T-helper 2 cell treated with Interferon-gamma antibody and Interleukin-4, amounts not matched to agents 5 μg/mL and 100 μg/mL, for 36 hours (primary cell): ENCODE measurements at places on chromosomes 3 and 15.

GRCh38 chr15:73629798-73630429 is 3.3 kb downstream of the NPTN start:
- DNase-seq = no peak

DNA sequence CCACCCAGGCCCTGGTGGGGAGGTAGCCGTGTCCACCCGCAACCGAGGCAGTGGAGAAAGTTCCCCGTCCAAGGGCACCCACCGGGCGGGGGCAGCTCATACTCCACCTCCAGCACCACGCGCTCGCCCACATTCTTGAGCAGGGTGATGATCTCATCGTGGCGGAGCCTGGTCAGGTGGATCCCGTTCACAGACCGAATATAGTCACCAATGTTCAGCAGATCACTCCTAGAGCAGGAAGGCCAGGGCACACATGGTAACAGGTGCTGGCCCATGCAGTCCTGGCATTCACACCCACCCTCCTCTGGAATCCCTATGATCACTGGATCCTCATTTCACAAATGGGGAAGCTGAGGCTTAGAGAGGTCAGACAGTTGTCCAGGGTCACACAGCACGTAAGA is 15.8 kb downstream of the GRIP2 start:
- no peak for DNase-seq

- DNase-seq = no peak
Observed at GRCh38 chr3:127097481-127097880, 95.5 kb upstream of the PRR23E start.

DNA sequence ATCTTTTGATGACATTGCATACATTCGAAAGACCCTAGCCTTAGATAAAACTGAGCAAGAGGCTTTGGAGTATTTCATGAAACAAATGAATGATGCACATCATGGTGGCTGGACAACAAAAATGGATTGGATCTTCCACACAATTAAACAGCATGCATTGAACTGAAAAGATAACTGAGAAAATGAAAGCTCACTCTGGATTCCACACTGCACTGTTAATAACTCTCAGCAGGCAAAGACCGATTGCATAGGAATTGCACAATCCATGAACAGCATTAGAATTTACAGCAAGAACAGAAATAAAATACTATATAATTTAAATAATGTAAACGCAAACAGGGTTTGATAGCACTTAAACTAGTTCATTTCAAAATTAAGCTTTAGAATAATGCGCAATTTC is 16.7 kb downstream of the KCNMB3 start:
- no peak for DNase-seq

DNA sequence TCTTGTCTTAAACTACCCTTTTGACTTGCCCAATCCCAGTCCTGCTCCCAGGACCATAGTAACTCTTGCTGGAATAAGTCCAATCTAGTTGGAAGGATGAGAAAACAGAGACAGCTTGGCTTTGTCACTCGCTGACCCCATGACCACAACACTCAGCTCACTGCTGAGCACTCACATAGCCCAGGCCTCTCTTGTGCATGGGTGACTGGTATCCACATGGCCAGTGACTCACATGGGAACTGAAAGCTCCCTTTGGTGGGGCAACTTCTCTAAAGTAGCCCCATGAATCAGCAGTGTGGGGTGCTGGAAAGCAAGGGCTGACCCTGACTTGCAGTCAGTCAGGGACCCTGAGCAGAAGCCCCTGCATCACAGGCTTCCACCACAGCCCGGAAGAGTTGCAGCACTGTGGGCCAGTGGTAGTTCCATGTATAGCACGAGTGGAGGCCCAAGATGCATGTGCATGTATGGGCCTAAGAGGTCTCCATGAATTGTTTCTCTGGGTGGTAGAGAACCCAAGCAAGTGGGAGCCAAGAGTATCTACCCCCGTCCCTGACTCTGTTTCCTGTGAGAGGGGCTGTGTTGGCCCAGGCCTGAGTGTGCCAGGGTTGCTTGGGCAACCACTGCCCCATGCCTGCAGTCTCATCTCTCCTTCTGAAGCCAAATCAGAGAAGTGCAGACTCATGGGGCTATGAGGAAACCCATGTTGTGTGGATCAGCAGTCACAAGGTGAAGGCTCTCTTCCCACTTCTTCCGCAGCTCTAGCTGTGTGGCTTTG is 62.1 kb upstream of the XCR1 start:
- DNase-seq = peak; percentile 50

DNA sequence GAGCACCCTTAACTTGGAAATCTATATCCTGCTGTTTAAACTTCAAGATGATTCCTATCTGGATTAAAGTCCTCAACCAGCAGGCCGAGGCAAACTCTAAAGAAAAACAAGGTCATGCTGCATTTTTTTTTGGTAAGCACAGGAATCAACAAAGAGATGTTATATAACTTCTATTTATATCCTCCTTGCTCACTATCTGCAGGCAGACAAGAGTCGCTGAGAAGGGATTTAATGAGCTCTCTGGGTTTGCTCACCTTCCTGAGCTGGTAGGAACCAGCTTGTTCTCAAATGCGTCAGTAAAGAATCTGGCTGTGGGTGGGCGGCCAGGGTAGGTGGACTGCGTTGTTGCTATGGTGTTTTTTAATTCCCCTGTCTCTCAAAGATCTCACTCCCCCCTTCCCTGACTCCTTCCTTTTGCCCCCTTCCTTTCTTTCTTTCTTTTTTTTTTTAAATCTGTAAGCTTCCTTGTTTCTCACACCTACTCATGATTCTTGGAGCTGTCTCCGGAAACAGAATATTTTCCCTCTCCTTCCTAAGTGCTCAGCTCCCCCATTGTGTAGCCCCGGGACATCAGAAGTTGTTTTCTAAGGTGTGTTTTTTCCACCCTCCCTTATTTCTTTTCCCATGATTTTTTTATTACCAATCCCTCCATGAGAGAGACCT is 228.8 kb upstream of the BHLHE40 start:
- no peak for DNase-seq
